ENCODE measurements at places on chromosomes 3 and 15.

GRCh38 chr3:129341331-129342141 lies 62.9 kb downstream of the HMCES start:
- DNase-seq, result no peak

DNA sequence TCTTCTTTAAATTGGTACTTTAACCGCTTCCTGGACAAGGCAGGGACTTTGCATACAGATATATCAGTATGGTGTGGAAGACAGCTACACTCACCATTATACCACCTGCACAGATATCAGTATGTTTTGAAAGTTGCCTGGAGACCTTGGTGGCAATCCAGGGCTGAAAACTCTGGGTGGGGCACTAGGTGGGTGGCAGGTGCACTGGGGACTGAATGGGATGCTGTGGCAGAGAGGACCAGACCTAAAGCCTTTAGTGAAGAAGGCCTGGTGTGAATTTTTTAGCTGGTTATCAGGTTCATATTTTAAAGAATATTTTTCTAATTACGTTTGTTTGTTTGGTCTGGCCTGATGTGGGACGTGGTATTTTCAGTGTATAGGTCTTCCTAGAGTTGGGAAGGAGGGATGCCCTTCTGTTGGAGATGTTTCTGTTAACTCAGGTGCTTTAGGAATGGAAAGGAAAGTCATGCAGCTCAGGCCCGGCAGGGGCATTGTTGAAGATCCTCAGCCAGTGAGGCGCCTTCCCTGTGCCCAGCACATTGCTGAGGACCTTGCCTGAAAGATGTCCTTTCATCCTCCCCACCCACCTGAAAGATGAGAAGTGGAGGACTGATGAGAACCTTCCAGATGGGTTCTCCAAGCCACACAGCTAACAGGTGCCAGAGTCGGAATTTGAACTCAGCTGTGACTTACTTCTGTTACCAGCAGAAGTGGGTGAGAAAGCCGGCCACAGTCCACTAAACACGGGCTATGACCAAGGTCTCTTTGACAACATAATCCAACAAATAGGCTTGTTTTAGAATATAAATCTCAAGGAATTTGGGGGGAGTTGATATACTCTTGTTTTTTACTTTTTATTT lies 77.3 kb downstream of the APBA2 start:
- DNase-seq, result no peak

DNA sequence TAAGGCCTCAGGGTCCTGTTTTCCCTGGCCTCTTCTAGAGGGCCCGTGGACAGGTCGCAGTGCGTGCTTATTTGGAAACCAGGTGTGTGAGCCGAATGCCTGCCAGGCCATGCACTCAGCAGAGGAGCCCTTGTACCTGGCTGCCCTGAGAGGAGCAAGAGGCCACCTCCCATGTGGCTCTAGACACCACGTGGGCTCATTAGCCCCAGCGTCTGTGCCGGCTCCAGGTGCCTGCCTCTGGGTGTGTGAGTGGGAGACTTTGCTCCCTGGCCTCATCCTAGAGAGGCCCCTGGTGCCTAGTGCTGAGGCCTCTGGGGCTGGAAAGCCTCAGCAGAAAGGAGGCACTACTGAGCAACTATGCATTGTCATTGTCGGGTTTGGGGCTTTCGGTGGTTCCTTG lies 50.4 kb downstream of the KLF13 start:
- no peak for DNase-seq

GRCh38 chr3:113659101-113659541 lies 37.3 kb downstream of the USF3 start:
- DNase-seq, result peak; percentile 85

GRCh38 chr15:81497238-81497637 lies 123.2 kb upstream of the TMC3 start:
- no peak for DNase-seq

DNA sequence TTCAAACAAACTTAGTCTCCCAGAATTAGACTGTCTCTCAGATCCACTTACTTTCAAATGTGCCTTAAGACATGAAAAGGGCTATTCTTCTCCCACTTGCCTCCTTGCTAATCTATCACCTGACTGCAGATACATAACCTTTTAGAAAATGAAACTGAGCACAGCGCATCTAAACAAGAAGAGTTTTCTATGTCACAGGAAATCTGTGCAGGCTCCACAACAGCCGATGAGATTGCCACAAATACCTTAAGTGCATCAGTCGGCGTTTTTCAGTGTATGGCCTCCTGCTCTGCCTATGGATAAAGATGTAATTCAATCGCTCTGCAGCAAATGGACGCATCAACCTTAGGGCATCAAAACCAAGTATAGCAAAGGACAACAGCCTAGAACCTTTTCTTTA lies 544.2 kb downstream of the FOXP1 start:
- no peak for DNase-seq

GRCh38 chr15:31285772-31286261 lies 40.8 kb upstream of the KLF13 start:
- no peak for DNase-seq

DNA sequence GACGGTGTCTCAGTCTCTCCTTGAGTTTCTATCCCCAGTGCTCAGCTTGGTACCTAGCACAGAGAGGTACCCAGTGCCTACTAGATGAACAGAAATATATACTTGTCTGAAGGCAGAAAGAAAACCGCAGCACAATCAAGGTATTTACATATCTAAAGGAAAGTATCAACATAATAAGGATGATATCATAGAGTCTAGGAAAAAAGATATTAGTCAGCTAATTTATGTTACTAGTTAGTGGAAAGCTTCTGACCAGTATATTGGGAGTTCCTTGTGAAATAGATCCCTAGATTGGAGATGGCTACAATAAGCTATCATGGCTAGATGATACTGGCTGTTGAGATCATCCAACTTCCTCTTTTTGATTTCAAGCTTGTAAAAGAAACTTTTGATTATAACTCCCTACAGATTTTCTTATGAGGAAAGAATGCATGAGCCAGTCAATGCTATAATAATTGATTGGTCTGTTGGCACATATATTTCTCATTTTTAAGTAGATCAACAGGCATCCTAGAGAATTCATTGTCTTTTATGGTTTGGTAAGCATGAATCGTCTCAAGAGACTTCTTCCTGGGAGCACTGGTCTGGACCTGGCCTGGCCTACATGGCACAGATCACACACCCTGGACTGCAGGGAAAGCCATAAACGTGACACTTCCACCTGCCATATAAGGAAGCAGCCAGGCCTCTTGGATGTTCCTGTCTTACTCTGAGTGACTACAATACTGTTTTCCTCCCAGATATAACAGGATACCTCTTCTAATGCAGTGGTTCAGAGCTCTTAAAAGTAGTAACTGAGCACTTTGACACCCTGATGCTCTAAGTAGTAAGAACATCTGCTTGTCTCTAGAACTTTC lies 60.7 kb downstream of the IMPG2 start:
- no peak for DNase-seq

DNA sequence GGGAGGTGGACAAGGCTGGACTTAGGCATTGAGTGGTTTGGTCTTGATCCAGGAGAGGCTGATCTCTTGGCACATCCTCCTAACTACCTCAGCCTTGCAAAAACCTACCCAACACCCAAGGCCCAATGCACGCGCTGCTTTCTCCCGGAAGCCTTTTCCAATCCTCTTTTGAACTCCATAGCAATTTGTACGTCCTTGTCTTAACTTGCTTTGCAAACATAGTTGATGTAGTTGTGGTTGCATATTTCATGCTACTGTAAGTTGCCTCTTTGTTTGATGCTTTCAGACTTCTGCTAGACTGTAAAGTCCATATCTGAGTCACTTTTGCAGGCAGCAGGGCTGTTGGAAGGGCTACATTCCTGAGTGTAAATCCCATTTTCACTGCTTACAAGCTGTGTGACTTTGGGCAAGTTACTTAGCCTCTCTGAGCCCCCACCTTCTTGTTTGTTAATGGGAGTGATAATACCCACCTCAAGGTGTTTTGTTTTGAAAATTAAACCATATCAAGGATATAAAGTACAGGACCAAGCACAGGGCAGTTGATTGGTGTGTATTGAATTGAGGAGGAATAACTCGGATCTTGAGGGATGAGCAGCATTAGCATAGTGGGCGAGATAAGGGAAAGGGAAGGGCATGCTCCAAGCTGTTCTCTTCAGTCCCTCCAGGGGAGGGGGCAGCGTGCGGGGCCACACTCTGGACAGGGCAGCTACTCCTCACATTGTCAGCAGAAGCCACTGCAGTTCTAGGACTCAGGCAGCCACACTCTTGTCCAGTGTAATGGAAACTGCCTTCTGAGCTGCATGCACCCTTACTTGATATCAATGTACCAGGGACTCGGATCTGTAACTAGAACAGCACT lies 28.8 kb downstream of the SIAH2 start:
- DNase-seq, result no peak

GRCh38 chr15:66756295-66756694 lies 54.3 kb downstream of the SMAD6 start:
- DNase-seq, result no peak

- no peak for DNase-seq
Measured at GRCh38 chr15:75843678-75844581, 683 bp downstream of the UBE2Q2 start.

GRCh38 chr3:11363715-11364114 lies 91.5 kb downstream of the ATG7 start:
- DNase-seq, result no peak

DNA sequence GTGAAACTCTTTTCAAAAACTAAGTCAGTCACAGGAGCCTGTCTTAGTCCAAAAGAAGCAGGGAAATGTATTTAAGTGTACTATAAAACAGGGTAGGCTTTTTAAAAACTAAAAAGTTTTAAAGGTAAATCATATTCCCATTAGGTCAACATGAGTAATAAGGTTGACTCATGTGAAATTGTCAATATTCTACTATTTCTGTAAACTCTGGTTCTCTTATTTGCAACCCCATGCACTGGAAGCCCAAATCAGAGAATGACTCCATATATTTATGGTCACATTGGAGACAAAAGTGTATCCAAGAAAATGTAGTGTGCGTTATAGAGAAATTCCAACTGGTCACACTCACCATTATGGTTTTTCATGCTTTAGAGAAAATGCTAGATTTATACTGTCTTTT lies 600.3 kb upstream of the TGFBR2 start:
- DNase-seq, result no peak

- DNase-seq, result no peak
Measured at GRCh38 chr3:10432156-10432845, 73.1 kb downstream of the ATP2B2 start.

- no peak for DNase-seq
Measured at GRCh38 chr3:37921025-37921424, 59.3 kb downstream of the CTDSPL start.

DNA sequence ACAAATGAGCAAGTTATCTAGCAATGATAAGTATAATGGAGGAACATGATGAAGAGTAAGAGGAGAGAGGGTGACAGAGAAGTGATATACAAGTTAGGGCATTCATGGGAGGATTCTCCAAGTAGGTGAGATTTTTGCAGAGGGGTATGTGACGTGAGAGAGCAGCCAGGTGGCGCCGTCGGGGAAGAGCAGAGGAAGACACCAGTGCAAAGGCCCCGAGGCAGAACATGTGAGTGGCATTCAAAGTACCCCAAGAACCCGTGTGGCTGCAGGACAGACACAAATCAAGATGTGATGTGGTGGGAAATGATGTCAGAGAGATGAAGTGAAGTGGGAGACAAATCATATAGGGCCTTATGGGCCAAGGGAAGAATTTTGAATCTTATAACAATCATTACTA lies 81.8 kb upstream of the GRM7 start:
- DNase-seq, result no peak

GRCh38 chr3:133803469-133803868 lies 2.1 kb upstream of the SRPRB start:
- DNase-seq, result no peak

GRCh38 chr15:47364230-47365141 lies 352.8 kb upstream of the SEMA6D start:
- DNase-seq, result no peak

- no peak for DNase-seq
Measured at GRCh38 chr3:107817076-107817475, 273.8 kb downstream of the CD47 start.

DNA sequence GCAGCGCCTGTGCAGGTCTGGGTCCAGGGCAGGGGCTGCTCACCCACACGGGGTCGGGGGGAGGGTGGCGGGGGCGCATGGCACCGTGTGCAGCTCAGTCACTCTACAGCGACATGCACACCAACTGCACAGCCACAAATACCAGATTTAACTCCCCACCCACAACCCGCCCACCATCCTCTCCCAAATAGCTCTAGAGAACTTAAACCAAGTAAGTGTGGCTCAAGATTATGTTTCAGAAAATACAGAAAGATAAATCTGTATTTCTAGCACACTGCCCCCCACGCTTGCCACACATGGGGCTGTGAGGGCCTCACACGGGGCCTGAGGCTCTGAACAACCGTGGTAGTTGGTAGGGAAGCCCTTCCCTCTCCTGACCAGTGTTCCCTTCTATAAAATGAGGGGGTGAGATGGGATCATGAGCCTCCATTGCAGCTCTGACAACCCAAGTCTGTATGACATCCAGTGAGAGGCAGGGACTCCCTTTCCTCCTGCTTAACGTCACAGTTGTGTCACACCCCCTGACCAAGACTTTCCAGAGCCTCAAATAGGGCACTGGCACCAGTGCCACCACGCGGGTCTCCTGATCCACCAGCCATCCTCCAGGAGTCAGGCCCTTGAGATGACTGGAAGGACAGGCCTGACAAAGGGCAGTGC lies 23.1 kb downstream of the POC1A start:
- DNase-seq, result no peak

GRCh38 chr15:76341366-76342057 lies 4.9 kb downstream of the ISL2 start:
- no peak for DNase-seq

DNA sequence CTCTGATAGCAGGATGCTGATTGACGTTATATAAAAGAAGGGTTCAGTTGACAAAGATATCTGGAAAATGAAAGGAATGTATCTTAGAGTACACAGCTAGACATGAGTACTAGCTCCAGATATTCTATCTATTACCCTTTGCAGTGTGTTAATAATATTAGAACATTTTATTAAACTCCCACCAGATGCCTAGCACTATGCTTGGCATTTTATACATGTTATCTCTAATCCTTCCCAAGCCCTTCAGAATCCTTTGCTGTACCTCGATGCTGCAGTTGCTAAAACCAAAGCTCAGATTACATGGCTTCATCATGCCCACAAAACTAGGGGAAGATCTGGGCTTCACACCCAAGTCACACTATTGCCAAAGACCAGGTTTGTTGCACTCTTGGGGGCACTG lies 350.1 kb upstream of the AZI2 start:
- no peak for DNase-seq

DNA sequence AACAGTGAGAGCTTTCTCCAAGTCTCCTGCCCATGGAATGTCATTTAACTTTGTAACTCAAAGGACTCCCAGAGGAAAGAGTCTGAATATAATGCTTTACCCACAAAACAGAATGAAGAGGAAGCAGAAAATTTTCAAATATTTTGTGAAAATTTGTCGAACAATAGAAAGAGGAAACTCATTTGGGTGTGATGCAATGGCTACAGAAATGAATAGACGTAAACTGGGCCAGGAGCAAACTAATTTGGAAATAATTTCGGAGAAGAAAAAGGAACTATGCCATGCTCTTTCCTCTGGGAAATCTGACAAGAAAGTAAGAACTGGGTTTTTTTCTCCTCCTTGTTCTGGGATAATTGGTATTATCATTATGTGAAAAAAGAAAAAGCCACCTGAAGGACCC lies 11.2 kb upstream of the SUMF1 start:
- no peak for DNase-seq

All from NCI-H1694 treated with DMSO at 0.1 percent for 48 hours (cell line).